ENCODE measurements at places on chromosomes 1 and 21.

DNA sequence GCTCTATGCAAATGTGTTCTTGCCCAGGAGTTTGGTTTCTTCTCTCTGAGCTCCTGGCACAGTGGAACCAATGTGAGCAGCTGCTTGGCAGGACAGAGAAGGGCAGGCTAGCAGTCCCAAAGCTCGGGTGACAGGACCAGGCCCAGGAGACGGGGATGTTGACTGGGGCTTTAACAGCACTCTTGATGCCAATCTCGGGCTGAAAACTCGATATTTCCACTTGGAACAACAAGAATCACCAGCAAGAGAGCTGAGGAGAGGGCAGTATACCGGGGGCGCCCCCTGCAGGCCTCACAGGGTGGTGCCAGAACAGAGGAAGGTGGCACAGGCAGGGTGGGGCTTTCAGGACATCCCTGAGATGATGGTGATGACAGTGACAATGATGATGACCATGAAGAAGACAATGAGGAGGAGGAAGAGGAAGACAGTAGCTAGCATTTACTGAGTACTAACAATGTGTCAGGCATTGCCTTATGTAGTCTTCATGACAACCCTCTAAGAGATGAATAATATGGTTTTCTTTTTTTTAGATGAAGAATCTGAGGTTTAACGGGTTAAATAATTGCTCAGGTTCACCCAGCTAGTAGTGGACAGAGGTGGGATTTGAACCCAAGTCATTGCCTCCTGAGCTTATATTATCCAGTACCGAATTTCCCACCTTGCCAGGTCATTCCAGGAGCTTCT, 2.7 kb upstream of the KCNJ9 start:
- no peak for DNase-seq

GRCh38 chr21:34027721-34028461, 45.5 kb upstream of the MRPS6 start:
- no peak for DNase-seq

- no peak for DNase-seq
These were observed 45.9 kb downstream of the KLHDC7A start for GRCh38 chr1:18526436-18527275.

DNA sequence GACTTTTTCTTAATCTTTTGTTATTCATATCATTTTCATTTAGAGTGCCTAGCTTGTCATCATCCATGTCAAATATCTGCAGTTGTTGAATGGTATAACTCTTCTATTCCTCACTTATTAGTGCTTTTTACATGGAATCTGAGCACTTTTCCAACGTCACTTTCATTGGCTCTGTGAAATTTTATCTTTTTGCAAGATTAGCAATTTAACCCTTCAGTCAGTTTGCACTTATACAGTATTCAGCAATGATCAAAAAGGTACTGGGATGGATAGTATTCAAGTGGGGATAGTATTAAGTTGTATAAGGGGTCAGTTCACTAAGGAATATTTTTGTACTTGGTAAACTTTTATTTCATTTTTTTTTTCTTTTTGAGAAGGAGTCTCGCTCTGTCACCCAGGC, 150.0 kb downstream of the RASAL2 start:
- no peak for DNase-seq

DNA sequence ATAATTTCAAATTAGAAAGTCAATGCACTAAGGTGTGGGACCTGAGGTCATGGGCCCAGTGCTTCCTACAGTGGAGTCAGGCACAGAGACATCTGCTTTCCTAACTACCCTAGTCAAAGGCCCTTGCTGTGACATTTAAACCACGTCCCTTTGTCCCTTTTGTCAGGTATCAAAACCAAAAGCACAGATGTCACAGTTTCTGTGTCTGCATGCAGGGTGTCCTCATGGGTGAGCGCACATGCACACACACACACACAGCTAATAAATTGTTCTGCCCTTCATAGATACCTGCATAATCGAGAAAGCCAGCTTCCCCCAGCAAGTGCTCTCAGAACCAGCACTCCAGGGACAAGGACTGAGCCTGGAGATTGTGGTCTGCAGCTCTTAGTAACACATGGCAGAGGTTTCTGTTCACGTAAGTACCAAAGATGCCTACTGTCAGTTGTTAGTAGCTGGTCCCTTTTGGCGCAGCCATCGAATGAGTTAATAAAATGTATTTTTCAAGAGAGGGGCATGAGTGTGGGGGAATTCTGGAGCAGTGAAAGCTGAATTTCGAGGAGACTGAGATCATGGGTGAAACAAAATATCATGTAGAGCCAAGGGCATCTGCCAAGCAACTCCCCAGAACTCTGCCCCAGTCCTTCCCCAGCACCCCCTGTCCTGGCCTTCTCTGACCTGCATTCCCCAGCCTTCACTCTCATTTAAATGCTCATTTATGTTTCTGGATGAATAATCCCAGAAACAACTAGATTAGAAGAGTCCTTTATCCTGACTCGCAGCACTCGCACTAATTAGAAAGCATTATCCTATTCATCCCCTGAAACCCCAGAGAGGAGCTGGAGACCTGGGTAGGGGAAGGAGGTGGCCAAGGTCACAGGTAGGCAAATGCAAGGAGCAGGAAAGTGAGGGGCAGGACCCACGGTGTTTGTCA, 25.5 kb downstream of the TNR start:
- no peak for DNase-seq

DNA sequence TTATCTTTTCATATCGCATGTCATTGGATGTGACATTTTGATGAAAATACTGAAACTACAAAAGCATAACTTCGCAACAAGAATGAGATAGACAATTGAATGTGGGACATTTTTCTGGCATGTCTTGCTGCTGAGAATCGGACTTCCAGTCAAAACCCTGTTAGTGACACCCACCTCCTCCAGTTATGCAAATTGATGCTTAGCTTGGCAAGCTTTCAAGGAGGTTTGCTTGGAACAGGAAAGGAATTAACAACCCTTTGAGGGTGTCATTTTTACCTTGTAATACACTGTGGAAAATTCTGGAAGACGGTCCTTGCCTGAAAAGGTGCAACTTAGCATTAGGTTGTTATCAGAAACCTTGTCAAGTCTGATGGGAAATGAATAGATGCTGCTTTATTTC, 38.8 kb upstream of the FAM3B start:
- DNase-seq, result no peak

- DNase-seq, result no peak
These were observed 458.2 kb downstream of the ADGRL2 start for GRCh38 chr1:82258887-82259286.

- DNase-seq, result no peak
These were observed 38.5 kb downstream of the EDEM3 start for GRCh38 chr1:184716158-184716557.
